ENCODE measurements at places on chromosomes 7 and 10.

GRCh38 chr10:5528989-5529701 is 4.4 kb downstream of the CALML3 start:
- no peak for DNase-seq

DNA sequence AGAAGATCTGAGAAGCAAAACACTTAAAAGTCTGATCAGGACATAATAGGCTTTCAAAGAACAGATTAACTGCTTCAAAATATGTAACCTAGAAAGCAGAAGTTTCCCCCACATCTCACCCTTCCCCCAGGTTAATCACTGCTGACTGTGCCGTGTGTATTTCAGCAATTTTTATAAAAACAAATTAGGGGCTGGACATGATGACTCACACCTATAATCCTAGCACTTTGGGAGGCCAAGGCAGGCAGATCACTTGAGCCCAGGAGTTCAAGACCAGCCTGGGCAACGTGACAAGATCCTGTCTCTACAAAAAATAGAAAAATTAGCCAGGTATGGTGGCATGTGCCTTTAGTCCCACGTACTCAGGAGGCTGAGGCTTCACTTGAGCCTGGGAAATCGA is 67.6 kb upstream of the GATA3 start:
- DNase-seq = no peak

- DNase-seq = no peak
These were observed 225.7 kb downstream of the RPS24 start for GRCh38 chr10:78259391-78259790.

- DNase-seq = no peak
These were observed 94.4 kb downstream of the MAPK8 start for GRCh38 chr10:48400850-48401220.

- DNase-seq = no peak
These were observed 745.2 kb downstream of the SUGCT start for GRCh38 chr7:40879941-40880543.

GRCh38 chr10:83539528-83540308 is 599.6 kb upstream of the GHITM start:
- DNase-seq = no peak

DNA sequence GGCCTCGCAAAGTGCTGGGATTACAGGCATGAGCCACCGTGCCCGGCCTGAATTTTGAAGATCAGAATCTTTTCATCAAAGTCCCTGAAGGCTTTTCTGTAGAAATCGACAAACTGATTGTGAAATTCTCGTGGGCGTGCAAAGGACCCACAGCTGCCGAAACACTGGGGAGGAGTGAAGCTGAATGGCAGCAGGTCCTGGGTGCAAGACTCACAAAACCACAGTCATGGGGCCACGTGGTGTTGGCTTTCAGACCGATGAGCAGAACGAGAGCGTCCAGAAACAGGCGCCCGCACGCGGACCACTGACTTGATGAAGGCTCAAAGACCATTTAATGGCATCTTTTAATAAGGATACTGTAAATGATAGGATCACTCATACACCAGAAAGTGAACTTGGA is 24.7 kb upstream of the PRKAR1B start:
- DNase-seq = no peak

DNA sequence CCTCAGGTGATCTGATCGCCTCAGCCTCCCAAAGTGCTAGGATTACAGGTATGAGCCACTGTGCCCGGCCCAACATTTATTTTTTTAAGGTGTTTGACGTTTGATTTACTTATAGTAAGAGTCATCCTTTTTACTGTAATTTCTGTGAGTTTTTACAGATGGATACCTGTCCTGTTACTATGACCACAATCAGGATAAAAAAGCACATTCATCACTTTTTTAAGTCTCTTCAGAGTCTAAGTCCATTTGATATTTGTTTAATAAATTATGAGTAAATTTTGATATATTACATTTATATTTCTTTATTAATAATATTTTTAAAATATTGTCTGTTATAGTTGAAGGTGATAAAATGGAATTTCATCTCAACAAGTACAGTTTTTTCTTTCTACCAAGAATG is 300.5 kb upstream of the KAT6B start:
- DNase-seq = no peak

- DNase-seq = no peak
These were observed 136.6 kb downstream of the SPAG6 start for GRCh38 chr10:22481687-22482539.

GRCh38 chr7:103142494-103142893 is 6.4 kb downstream of the NAPEPLD start:
- DNase-seq = no peak

DNA sequence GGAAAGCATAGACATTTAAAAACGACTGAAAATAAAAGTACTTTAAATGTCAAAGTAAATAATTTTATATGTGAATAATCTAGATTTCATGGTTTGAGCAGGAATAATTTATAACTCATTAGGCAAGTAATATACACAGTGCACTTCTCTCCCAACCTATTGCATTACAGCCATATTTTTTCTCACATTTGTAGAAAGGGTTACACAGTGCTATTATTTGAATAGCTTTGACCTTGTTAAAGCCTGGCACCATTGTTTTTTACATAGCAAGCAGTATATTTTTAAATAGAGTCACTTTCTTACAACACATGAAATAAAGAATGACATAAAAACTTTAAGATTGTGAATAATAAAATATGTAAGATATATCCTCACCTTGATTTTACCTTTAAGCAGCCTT is 969 bp downstream of the PPP1R3A start:
- DNase-seq = no peak

GRCh38 chr7:121837462-121837861 is 35.5 kb upstream of the PTPRZ1 start:
- no peak for DNase-seq

GRCh38 chr7:7750571-7751242 is 32.3 kb upstream of the RPA3 start:
- DNase-seq = no peak

- DNase-seq = no peak
These were observed 556.1 kb upstream of the AUTS2 start for GRCh38 chr7:69042138-69042537.

- DNase-seq = no peak
These were observed 625.2 kb upstream of the CELF2 start for GRCh38 chr10:10392511-10392910.

GRCh38 chr7:25906003-25906402 is 246.0 kb upstream of the NFE2L3 start:
- DNase-seq = no peak

- DNase-seq = no peak
These were observed 156.8 kb upstream of the MAGI2 start for GRCh38 chr7:79610313-79610712.

- no peak for DNase-seq
These were observed 84.3 kb upstream of the SKAP2 start for GRCh38 chr7:26948617-26949118.

- no peak for DNase-seq
These were observed 30.8 kb upstream of the EIF4H start for GRCh38 chr7:74143383-74143782.

- no peak for DNase-seq
These were observed 142.2 kb upstream of the VWC2 start for GRCh38 chr7:49631071-49631815.

- DNase-seq = no peak
These were observed 36.5 kb downstream of the IL15RA start for GRCh38 chr10:5940807-5941218.

DNA sequence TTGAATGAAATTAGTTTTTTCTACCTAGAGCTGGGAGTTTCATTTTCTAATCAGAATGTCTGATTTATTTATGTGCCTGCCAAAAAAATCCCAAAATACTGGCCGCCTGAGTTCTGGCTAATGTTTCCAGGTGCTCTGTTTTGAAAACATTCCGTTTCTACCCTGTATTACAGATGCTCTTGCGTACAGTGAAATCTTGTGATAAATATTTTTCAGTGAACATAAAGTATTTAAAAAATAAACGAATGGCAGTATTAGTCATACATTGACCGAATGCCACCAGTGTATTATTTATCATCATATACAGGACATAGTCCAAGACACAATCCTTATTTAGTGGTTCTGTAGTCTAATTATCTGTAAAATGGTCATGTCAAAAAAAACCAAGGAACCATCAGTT is 102.8 kb downstream of the KAT6B start:
- DNase-seq = no peak

DNA sequence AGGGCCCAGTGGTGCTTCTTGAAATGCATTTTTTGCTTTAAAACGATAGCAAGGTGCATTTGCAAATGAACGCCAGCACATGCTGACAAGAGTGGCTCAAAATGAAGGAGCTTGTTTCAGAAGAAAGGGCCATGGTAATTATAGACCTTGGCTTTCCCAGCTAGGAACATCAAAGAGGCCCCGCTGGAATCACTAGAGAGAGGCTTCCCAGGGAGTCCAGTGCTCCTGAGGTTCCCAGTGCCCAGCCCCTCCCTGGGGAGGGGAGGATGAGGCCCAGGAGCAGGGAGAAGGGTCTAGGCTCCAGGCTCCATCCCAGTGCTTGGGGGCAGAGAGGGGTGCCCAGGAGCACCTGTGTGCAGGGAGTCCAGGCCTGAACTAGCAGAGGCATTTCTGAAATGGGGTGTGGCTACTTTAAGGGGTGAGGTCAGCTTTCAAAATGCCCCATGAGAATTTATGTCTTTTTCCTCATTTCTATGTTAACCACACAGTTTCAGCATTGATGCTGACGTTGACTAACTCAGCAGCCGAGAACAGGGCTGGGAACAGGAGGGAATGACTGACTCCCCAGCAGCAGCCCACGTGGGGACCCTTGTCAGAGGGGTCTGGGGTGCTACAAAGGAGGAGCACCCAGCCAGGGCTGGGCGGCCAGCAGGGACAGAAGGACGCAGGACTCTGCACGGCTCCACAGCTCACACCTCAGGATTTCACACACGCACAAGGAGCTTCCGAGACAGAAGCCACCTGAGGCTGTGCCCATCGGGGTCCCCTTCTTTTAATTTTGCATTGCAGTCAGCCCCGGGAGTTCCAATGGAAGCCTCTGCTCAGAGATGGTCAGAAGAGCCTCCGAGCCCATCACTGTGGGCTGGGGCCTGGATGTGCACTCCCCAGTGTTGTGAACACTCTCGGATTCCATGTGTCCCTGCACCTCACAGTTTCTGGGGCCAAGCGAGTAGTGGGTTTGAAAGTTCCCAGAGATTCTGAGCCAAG is 570.2 kb downstream of the PTPRN2 start:
- no peak for DNase-seq

DNA sequence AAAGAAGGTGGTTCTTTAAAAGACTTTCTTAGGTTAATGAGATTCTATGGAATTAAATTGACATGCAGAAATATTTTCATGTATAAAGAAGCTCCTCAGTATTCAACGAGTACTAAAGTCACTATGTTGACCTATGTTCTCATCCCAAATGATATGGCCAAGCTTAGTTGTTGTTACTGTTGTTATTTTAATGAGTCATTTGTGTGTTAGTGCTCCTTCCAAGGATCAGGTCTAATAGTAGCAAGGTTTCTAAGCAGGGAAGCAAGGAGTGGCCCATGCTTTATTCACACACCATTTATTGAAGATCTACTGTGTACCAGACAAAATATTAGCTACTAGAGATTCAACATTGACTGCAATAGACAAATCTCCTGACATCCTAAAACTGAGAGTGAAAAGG is 41.9 kb downstream of the LRRN3 start:
- DNase-seq = no peak

GRCh38 chr7:144866189-144866588 is 30.3 kb upstream of the TPK1 start:
- no peak for DNase-seq

DNA sequence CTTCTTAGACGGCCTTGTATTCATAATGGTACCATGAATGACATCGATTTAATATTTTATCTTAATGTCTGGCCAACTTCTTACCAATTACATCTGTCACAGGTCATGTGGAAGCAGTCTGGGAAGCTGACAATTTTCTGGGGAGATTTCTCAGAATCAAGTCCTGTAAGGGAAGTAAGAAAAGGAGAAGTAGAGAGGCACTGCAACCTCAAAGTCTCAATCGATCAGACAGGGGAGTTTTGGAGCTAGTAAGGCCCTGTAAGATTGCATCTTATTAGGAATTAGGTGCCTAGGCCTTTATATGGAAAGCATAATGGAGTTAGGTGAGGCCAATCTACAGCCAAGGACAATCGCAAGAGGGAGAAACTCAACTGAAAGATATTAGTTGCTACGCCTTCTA is 694.6 kb upstream of the SORCS1 start:
- no peak for DNase-seq

DNA sequence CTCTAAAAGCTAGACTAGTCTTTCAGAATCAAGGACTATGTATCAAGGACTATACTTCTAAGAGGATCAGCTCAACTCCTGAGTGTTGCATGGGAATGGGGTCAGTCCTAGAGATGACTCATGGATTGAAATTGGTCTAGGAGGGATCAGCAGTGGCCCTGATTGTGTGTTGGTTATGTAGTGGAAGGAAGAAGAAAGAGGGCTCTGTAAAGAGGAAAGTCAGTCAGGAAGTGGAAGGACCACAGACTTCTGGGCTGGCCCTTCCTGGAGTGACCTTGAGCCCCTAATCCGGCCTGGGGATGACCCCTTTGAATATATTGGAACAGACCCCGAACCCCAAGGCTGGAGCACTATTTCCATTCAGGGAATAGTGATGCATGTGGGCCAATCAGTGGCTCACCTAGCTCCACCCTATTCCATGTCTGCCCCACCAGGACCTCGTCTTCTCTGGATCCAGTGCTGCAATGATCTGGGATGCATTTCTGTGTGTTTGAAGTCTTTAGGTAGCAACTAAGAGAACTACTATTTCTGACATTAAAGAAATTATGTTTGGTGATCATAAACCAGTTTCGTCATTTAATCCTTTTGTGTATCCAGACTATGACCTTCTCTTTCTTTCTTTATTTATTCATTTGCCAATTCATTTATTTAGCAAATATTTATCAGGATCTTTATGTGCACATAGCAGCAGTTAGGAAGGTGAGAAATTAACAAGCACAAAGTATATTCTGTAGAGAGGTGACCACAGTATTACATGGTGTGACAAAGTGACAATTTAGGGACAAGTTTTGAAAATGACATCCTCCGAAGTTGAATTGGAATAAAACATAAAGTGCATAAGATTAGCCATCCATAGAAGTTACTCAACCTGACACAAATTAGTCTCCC is 48.6 kb upstream of the KIF5B start:
- no peak for DNase-seq

- DNase-seq = no peak
These were observed 1172.9 kb upstream of the AUTS2 start for GRCh38 chr7:68425377-68425776.

DNA sequence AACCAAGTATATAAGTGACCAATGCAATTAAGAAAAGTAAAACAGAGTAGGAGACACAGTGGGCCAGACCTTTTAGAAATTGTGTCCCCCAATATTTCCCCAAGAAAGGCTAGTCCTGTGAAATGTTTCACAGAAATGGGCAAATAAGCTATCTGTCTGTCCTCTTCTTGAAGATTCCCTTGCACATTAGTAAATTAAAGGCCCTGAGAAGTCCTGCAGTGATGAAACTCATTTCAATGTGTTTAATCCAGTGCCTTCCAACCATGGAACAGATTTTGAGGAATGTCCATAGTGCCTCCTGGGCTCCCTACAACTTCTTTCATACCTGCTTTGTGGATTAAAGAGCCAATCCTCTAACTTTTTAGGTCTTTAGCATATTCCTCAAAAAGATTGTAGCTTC is 11.2 kb upstream of the EEPD1 start:
- DNase-seq = no peak
